Right lobe of liver (tissue), 6 donors: ENCODE measurements at places on chromosomes 6 and 20.

- no peak for DNase-seq
Measured at GRCh38 chr20:30286157-30286556, 971.3 kb upstream of the DEFB115 start.

DNA sequence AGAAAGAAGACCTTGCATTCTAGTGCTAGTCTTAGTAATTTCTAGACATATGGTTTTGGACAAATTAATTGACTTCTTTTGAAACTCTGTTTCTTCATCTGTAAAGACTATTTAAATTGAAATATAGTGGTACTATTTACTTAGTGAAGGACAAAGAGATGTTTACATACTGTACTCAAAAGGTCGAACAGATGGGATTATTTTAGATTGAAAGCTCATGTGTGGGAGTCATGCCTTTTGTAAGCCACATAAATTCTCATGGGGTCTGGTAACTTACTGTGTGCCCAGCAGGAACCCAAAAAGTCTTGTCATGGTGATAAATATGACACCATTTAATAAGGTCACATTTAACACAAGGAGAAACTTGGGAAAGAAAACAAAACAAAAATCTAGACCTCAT lies 368.2 kb upstream of the CITED2 start:
- no peak for DNase-seq

- peak; percentile 59 for DNase-seq
Measured at GRCh38 chr6:33314515-33314942, 651 bp upstream of the TAPBP start.

DNA sequence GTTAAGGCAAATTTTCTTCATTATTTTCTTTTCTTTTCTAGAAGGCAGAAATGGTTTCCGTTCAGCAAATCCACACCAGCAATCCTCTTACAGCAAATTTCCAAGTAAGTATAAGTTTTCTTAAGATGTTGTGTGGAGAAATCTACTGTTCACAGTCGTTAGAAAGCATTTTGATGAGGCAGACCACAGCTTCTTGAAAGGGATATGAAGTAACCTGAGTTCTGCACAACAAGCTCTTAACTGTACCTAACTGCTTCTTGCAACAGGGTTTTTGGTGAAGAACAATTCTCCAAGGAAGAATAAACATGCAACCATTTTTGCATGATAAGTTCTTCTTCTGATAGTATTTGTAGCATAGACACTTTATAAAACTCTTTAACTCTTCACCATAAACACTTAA lies 45.3 kb upstream of the STXBP5 start:
- DNase-seq, result no peak

- no peak for DNase-seq
Measured at GRCh38 chr20:37877832-37878772, 24.8 kb upstream of the VSTM2L start.

DNA sequence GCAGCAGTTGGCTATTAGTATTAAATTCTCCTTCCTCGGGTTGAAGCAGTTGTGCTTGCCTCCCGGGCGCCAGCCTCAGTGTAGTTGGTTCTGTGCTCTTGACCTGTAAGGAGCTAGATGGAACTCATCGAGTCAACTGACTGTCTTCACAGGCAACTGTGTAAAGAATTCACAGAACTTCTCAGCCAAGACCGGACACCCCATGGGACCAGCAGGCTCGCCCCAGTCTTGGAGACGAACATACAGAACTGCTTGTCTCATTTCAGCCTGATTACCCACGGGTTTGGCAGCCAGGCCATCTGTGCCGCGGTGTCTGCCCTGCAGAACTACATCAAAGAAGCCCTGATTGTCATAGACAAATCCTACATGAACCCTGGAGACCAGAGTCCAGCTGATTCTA lies 8.5 kb downstream of the TFAP2C start:
- DNase-seq, result no peak

DNA sequence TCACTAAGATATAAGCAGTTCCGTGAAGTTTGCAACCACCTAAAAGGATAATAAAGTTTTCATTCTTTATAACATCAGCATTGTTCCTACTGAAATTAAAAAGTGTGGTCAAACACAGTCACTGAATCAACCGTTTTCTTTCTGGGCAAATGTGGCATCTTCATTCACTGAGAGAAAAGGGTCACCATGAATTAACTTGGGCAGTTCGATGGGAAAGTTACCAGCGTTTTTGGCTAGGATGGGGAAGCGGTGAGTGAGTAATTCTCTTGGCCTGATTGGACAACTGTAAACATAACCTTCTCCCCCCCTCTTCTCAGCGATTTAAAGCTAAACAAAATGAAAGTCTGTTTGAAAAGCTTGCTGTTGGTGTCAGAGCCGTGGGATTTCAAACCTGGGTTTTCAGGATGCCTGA lies 181.8 kb downstream of the SASH1 start:
- no peak for DNase-seq

DNA sequence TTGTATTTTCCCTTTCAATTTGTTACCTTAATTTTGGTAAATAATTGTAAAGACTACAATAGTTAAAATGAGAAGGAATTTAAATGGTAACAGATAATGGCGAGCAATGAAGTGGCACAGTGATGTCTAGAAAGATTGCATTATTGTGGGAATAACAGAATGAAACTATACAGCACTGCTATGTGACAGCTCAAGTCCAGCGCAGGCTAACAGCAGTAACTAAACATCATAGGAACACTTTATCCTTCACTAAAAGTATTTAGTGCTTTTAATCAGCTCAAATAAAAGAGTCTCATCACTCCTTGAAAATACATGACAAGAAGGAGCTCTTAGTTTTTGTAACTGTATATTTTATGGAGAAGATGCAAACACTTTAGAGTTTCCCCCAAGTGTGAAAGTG lies 190.8 kb downstream of the TENT5A start:
- DNase-seq, result no peak

DNA sequence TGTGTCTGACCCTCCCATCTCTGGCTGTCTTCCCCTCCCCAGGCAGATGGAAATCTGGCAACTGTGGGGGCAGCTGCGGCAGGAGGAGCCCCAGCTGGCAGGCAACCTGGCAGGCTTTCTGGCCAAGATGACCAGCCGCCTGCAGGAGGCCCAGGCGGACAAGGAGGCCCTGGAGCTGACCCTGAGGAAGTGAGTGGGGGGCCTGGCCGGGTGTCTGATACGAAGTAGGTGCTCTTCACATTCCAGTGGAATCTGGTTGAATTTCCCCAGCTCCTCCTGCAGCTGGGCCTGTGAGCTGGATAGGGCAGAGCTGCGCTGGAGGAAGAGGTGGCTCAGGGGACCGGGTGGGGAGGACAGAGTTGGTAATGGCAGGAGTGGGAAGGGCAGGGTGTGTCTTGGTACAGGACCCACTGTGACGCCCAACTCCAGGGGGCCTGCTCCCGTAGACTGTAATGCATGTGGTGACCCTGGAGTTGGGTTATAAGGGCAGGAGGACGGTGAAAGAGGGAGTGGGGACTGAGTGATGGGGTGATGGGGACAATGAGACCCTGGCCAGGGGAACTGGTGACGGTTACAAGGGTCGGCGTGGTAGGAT lies 19.7 kb downstream of the RAB44 start:
- DNase-seq, result no peak

- no peak for DNase-seq
Measured at GRCh38 chr6:12962987-12963386, 246.4 kb downstream of the PHACTR1 start.

DNA sequence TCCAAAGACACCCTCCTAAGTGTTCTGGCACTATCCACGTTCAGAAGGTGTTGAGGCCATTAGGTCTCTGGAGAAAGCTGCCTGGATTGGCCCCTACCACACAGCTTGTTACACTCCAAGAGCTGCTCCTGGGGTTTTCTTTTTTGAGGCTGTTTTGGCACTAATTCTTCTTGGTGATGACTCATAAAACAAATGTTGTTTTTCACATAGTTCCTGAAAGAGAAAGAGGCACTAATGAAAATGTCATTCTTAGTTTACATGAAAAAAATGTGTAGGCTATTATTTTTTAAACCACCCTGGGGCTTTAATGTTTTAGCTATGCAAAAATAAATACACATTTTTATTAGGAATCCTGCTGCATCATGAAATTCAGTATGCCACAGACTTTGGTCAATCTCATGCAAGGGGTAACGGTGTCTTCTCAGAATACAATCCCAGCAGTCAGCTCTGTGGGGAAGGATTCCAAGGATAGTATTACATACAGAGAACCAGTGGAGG lies 38.1 kb downstream of the TBPL1 start:
- no peak for DNase-seq

- DNase-seq, result no peak
Measured at GRCh38 chr20:57707849-57708693, 1.7 kb downstream of the PMEPA1 start.

DNA sequence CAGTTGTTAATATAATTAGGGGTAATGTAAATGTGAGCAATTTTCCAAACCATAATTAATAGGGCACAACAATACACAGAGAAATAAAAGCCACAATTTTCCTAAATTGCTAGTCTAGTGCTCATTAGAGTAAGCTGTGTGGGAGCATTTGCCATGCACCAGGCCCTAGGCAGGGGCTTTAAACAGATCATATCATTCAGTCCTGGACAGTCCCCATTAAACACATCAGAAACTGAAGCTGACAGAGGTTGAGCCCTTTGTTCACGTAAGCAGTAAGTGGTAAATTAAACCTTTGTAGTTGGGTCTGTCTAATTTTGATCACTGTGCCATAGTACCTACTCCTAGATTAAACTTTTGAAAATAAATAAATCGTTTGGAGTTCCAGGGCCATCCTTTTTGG lies 931.1 kb downstream of the C6orf118 start:
- DNase-seq, result no peak

GRCh38 chr20:20272686-20273085 lies 95.2 kb upstream of the INSM1 start:
- DNase-seq, result no peak

DNA sequence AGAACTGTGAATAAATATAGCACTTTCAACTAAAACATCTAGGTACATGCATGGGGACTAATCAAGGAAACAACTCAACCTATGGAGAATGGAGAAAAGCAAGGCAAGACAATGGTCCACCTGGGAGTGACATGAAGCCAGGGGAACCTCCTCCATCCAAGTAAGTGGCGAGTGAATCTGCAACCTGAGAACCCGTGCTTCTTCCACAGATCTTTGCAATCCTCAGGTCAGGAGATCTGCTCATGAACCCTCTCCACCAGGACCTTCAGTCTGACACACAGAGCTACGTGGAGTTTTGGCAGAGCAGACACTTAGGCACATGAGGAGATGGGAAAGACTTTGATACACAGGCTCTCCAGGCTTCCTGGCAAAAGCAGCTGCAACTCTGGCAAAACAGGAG lies 58.8 kb upstream of the KHDRBS2 start:
- DNase-seq, result no peak

DNA sequence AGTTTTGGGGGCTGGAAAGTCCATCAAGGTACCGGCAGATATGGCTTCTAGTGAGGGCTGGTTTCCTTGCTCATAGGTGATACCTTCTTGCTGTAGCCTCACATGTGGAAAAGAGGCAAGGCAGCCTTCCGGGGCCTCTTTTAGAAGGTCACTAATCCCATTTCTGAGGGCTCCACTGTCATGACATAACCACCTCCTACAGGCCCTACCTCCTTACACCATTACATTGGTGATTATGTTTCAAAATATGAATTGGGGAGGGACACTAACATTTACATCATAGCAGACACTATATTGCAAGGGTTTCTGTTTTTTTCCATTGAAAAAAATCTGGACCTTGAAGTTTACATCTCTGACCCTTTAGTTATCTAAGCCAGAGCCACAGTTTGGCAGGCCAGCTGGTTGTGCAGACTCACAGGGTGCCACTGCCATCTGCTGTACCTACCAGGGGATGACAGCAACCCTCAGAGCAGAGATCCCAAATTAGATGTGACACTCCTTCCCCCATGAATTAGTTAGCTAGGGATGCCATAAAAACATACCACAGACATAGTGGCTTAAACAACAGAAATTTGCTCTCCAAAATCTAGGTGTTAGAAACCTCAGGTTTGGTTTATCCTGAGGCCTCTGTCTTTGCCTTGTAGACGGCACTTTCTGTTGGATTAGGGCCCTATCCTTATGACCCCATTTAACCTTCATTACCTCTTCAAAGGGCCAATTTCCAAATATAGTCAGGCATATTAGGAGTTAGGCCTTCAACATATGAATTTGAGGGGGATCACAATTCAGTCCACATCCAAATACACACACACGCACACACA lies 166.4 kb upstream of the RNF217 start:
- DNase-seq, result no peak

DNA sequence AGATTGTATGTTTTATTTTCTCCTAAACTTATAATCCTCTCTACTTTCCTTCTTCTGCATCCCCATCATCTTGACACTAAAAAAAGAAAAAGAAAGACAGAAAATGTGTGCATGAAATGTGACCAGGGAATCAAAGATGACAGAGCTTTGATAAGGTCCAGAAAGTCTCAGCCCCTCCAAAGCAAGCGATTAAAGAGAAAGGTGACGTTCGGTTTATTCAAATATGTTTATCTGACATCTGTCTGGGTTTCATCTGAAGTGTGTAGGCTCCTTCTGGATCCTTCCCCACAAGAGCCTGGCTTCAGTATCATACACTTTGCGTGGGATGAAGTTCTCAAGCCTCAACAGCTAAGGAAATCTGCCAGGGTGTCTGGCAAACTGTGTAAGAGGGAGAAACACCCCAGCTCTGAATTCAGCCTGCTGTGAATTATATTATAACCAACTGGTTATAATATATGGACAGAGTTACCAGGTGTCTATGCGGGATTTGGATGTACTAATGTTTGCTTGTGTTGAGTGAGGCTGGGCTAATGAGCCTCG lies 263.0 kb downstream of the ZNF217 start:
- DNase-seq, result no peak

- no peak for DNase-seq
Measured at GRCh38 chr6:62362097-62362496, 76.1 kb upstream of the KHDRBS2 start.

DNA sequence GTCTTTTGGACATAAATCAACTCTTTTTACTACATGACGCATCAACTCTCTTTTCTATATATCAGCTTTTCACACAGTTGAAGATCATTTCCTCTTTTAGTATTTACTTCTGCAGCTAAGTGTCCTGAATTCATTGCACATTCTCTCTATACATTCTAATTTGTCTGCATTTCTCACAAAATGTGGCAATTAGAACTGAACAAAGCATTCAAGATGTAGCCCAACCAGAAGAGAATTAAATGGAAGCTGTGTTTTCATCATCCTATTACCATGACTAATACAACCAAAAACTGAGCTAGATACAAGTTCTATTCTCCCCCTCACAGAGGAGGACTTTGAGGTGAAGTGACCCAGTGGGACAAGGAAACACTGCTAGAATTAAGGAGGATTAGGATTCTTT lies 86.9 kb downstream of the PLCG1 start:
- DNase-seq, result no peak
